CD4-positive, alpha-beta T cell treated with Interleukin-10 for 1 hour (primary cell): ENCODE measurements at places on chromosomes 1 and 21.
A peak's percentile ranks its signal among the peaks of the same experiment; 100 is the strongest.

GRCh38 chr1:183246436-183246835, 60.4 kb downstream of the LAMC2 start:
- no peak for DNase-seq

DNA sequence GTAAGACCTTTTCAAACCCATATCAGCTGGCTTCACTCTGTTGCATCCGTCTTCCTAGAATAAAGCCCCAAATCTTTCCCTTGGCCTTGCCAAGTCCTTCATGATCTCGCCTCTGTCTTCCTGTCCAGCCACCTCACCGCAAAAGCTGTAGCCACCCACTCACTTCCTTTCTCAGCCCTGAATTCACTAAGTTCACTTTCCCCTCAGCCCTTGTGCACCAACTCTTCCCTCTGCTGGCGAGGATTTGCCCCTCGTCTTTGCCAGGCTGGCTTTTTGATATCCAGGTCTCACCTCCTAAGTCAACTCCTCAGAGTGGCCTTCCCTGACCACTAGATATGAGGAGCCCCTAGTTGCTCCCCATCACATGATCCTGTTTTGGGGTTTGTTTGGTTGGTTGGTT, 3.9 kb upstream of the COL16A1 start:
- no peak for DNase-seq

- DNase-seq = no peak
Observed at GRCh38 chr1:53258216-53258615, 19.9 kb upstream of the MAGOH start.

DNA sequence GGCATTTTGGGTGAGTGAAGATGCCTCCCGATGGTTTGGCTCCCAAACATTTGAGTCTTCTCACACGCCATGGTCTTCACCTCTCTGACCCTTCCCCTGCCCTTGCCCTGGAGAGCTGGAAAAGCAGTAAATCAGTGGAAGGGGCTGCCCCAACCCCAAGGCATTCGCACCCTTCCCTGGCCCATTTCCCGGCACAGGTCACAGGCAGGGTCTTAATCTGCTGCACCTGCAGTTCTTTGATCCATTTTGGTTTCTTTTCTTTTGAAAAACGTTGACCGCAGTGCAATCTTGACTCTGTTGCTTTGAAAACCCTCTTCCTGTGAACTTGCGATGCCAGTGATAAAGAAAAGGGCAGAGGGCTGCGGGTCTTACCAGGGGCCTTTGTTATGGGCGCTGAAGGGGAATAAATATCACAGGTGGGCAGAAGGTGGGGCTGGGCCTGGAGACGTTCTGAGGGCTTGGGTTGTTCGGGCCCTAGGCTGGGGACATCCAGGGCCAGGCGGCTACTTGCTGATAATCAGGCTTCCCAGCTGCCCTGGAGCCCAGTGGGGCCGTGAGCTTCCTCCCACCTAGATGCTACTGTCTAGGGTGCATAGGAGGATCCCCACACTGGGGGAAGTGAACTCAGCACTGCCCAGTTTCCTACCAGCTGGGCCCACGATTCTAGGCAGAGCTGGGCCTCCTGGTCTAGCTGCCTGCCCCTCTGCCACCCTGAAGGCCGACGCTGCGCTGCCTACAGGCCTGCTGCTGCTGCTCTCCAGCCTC, 38.6 kb upstream of the EPS8L3 start:
- peak; percentile 81 for DNase-seq

DNA sequence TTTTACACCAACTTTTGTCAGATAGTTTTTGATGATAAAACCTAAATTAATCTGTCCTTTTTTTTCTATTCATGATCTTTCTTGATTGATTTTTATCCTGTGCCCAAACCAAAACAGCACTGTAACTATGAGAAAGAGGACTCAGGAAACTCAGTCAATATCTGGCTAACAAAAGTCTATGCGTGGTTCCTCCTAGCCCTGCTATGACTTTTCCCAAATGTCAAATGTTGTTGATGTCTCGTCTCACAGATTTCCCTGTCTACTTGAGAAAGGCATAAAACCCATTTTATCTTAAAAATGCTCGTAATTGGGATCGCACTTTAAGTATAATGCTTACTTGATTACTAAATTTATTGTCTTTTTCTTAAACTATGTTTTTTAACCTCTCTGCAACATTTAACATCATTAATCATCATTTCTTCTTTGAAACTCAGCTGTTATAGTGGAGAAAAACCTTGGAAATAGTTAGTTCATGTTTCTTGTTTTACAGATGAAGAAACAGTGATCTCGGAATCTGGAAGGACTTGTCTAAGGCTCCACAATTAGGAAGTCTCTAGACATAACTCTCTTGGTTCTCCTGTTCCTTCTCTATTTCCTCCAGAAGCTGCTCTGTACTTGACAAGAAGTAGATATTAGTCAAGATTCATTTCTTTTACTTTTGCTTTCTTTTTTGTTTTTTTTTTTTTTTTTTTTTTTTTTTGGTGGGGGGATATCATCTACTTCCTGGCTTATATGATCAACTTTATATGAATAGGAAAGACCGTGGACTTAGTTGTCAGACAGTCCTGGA, 26.2 kb upstream of the PTPRC start:
- DNase-seq = peak; percentile 48

- no peak for DNase-seq
Observed at GRCh38 chr1:2982615-2983318, 38.5 kb upstream of the ACTRT2 start.

DNA sequence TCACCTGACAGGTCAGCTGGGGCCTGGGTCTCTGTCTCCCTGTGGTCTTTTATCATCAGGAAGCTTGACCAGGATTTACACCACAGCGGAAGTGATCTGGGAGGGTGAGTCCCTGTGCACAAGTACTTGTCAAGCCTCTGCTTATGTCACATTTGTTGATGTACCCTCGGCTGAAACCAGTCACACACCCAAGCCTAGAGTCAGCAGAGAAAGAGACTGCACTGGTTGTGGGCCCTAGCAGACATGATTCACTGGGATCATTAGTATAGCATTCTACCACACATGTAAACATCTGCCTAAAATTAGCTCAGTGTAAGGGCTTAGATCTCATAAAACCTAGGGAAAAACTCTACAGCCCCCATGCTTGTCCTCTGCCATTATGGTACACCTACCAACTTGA, 79.3 kb upstream of the LAMC2 start:
- DNase-seq = no peak

GRCh38 chr1:76802094-76802493, 65.2 kb upstream of the ST6GALNAC5 start:
- no peak for DNase-seq

DNA sequence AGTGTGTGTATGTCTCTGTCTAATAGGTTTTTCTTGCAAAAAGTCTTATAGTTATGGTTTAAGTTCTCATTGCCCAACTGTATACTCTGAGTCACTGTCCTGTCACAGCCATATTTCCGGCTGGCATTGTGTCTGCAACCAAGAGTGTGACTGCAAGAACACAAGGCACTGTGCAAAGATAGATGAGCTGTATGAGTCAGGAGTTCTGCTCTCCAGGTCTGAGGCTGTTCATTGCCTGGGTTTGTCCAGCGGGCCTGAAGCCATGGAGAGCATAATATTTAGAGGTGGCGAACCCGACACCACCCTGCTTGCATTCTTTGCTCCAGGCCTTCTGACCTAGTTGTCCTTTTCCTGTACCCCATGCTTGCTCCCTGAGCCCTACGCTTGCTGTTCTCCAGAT, 50.9 kb upstream of the CNIH3 start:
- DNase-seq = no peak

- DNase-seq = peak; percentile 86
Observed at GRCh38 chr21:44927587-44928461, 7.1 kb upstream of the ITGB2 start.

- no peak for DNase-seq
Observed at GRCh38 chr1:30147188-30147587, 576.2 kb downstream of the MATN1 start.

GRCh38 chr1:117794073-117794472, 135.3 kb downstream of the GDAP2 start:
- DNase-seq = no peak

- no peak for DNase-seq
Observed at GRCh38 chr1:60825593-60825992, 256.8 kb upstream of the NFIA start.

DNA sequence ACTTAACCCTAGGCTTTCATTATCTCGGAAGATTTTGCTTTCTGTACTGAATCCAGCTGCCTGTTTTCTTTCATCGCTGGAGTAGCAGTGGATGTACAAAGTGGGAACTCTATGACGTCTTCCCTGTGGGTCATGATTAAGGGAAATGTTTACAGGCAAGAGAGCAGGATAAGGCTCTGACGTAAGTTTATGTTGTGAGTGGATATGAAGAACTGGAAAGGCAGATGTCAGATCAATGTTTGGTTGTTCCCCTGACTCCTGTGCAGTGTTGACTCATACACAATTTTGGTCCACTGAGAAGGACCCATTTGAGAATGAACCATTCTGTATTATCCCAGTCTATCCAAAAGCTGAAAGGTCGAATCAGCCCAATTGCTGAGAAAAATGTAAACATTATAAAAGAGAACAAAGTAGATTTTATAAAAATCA, 292.4 kb downstream of the GRIK1 start:
- no peak for DNase-seq

DNA sequence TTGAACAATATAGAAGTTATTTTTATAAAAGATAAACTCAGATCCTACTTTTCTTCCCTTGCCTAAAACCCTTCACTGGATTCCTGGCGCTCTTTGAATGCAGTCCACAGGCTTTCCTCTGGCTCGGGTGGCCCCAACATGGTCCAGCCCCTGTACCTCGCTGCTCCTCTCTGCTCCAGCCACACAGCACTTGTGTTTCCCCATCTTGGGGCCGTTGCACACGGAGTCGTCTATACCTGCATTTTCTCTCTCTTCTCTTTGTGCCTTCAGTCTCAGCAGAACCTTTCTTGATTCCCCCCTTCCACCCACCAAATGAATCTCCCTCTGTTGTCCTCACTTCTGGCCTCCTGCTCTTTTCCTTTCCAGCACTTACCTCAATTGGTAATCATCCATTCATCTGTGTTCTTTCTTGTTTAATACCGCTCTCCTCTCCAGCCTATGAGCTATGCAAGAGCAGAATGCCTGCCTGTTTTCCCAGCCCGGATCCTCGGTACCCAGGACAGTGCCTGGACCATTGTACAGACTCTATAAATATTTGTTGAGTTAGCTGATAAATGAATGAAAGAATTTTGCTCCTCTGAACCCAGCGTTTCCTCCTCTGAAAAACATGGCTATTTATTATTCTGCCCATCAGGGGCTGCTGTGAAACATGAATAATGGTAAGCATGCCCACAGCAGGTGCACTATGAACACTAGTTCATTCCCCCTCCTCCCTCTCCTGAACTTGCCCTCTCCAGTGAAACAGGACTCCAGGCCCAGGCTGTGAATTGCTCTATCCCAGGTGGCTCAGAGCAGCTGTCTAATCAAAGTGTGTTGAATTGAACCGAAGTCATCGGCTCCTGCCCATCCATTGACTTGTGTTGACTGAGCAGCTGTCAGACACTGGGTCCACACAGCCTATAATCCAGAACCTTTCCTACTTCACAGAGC, 266.9 kb downstream of the PTPRU start:
- no peak for DNase-seq

DNA sequence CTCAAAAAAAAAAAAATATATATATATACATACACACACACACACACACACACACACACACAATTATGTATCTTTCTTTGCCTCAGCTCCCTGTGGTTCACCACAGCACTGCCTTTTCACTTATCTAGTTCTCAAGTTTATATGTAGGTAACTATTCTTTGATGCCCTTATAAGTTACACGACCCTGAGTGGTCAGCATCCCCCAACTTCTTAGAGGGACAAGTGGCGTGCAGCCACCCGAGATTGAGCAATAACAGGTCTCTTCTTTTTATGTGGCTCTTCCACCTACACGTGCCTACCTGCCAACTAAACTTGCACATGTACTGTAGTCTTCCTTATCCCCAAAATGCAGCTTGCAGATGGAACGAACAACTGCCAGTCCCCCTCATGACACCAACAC, 120.8 kb downstream of the GABPA start:
- DNase-seq = no peak

GRCh38 chr1:223717123-223717522, 4.8 kb downstream of the CAPN2 start:
- DNase-seq = no peak

- DNase-seq = no peak
Observed at GRCh38 chr1:54456361-54456760, 50.2 kb upstream of the SSBP3 start.

DNA sequence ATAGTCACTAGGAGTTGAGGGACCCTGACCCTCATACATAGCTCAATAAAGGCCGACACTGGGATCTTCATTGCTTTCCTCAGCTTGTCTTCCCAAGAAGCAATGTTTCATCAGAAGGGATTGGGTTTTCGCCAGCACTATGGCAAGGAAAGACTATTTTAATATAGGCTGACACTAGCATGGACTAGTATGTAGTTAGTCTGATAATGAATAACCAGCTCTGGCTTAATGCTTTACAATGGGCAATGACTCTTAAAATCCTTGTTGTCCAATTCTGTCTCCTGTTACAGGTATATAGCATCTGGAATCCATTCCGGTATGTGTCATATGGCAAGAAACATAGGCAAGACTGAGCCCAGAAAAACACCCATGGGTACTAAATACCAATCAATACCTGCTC, 15.3 kb upstream of the SYT2 start:
- DNase-seq = no peak

- DNase-seq = no peak
Observed at GRCh38 chr1:2229911-2230731, 2.0 kb downstream of the SKI start.

- DNase-seq = no peak
Observed at GRCh38 chr1:9881838-9882249, 28.2 kb downstream of the CTNNBIP1 start.

GRCh38 chr1:183431840-183432547, 13.8 kb upstream of the NMNAT2 start:
- no peak for DNase-seq

DNA sequence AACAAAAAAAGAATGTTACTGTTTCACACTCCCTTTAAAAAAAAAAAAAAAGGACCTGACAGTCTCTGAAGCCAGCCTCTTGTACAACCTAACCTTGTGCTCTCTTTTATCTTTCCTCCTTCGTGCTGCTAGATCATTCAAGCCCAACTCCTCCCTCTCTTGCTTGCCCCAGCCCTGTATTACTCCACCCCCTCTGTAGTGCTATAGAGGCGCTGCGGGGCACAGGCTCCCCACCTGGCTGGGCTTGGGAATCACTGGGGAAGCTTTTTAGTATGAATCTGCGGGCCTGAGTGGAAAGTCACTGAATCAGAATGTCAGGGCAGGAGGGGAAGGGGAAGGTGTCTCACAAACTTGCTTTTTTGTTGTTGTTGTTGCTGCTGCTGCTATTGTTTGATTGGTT, 383.7 kb upstream of the CAMK1G start:
- no peak for DNase-seq

- DNase-seq = no peak
Observed at GRCh38 chr1:168945870-168946269, 160.6 kb upstream of the ATP1B1 start.

DNA sequence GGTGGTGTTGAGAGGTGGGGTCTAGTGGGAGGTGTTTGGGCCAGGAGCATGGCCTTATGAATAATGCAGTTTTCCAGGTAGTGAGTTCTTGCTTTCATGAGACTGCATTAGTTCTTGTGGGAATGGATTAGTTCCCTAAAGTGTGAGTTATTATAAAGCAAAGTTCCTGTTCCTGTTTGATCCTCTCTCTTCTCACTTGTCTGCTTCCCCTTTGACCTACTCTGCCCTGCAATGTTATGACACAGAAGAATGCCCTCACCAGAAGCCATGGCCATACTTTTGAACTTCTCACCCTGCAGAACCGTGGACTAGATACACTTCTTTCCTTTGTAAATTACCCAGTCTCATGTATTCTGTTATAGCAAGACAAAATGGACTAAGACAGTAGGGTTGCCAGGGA, 53.6 kb downstream of the MAP3K7CL start:
- no peak for DNase-seq

GRCh38 chr1:73784026-73784425, 413.9 kb downstream of the LRRIQ3 start:
- no peak for DNase-seq
